ENCODE measurements at places on chromosomes 1 and 21. TPM values are rescaled to one million over a fixed set of nuclear protein-coding genes. Genes with fewer than 3 reads are reported as not detected.

DNA sequence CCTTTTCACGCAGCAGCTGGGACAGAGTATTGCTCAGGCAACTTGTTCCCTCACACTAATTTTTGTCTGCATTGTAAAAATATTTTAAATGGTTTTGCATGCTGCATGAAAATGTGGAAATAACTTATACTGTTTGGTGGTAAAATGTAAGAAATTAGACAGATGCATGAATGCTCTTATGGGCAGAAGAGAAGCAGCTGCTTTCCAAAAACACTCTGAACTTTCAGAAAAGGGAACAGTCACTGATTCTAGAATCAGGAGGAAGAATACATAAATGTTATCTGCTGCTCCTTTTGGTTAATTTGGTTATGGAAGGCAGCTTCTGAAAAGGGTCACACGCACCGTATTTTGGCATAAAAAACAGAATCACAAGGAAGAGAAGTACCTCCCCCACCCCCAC, 87.0 kb upstream of the RUNX1 start:
- no peak for DNase-seq
- H3K36me3 ChIP-seq = peaks cover 1% of the 10 kb centered on the region
- H3K27ac ChIP-seq = no peak overlapping the region
- peaks cover 10% of the 10 kb centered on the region for H3K4me1 ChIP-seq
- H3K27me3 ChIP-seq = no peaks in the 10 kb centered on the region
- no peak overlapping the region for H3K4me3 ChIP-seq

DNA sequence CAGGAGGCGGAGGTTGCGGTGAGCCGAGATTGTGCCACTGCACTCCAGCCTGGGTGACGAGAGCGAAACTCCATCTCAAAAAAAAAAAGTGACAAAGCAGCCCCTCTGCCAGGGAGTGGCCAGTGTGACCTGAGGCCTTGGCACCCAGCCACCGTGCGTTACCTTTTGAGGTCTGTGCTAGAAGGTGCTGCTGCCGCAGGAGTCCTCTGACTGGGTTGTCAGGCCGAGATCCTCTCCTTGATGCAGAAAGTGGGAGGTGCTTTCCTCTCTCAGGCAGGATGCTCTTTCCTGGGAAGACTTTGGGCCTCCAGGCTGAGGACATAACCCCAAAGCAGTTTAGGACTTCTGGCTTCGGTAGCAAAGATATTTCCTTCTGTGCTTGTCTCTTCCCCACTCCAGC, 280.5 kb upstream of the VAMP3 start:
- H3K27me3 ChIP-seq = no peaks in the 10 kb centered on the region
- H3K4me3 ChIP-seq = no peak overlapping the region
- H3K27ac ChIP-seq = no peak overlapping the region

DNA sequence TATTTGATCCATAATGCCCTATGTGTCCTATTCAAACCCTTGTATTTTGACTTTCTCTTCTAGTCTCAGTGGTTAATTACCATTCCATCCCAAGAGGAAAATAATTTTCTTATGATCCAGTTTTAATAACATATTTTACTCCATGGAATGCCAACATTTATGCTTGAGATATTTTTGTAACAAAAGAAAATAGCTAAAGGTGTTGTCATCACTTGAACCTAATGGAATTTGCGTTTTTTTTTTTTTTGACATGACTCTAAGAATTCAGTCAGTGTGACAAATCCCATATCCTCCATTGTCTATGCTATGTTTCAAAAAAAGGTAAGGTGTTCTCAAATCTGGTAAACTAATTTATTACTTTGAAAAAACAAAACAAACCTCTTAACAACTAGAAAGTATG, 324.1 kb upstream of the ADAMTS5 start:
- H3K4me1 ChIP-seq = no peaks in the 10 kb centered on the region
- H3K27ac ChIP-seq = no peak overlapping the region
- H3K36me3 ChIP-seq = no peaks in the 10 kb centered on the region
- no peaks in the 10 kb centered on the region for H3K27me3 ChIP-seq
- no peak overlapping the region for H3K4me3 ChIP-seq

DNA sequence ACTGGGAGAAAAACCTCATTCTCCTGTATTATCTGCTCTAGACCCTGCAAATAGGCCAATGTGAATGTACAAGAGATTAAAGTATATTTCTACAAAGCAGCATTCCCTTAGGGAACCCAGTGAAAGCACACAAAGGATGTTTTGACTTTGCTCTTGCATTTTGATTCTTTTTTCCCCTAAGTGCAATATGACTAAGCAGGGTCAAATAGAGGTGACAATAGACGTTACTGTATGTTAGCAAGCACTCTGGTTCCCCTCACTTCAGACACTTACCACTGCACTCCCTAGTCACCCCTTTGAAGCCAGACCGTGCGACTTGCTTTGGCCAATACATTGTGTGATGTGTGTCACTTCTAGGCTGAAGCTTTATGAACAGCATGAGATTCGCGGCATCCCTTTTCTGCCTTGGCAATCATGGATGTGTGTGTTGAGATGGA, 209.7 kb downstream of the RHOU start:
- DNase-seq = no peak
- no peak overlapping the region for H3K27ac ChIP-seq
- H3K4me3 ChIP-seq = no peak overlapping the region
- peaks cover 3% of the 10 kb centered on the region for H3K4me1 ChIP-seq
- no peaks in the 10 kb centered on the region for H3K36me3 ChIP-seq

The SCAF4 gene
- 64.2 TPM for total RNA-seq

- peaks cover 10% of the 10 kb centered on the region for H3K27me3 ChIP-seq
- H3K4me3 ChIP-seq = no peak overlapping the region
- H3K36me3 ChIP-seq = no peaks in the 10 kb centered on the region
- H3K4me1 ChIP-seq = no peaks in the 10 kb centered on the region
Measured at GRCh38 chr1:67097305-67097704, 37.5 kb downstream of the C1orf141 start.

The CLSTN1 gene
- 121 TPM for total RNA-seq

GRCh38 chr1:119209596-119210295, 69.3 kb upstream of the WARS2 start:
- H3K4me3 ChIP-seq = no peak overlapping the region
- no peak for DNase-seq
- H3K27ac ChIP-seq = no peak overlapping the region
- H3K27me3 ChIP-seq = no peaks in the 10 kb centered on the region

GRCh38 chr1:105909811-105910210, 1146.7 kb upstream of the PRMT6 start:
- H3K4me3 ChIP-seq = no peak overlapping the region
- no peaks in the 10 kb centered on the region for H3K4me1 ChIP-seq
- DNase-seq = no peak
- no peaks in the 10 kb centered on the region for H3K27me3 ChIP-seq
- no peaks in the 10 kb centered on the region for H3K36me3 ChIP-seq

The SH2D5 gene
- total RNA-seq = not detected

The HAO2 gene
- not detected for total RNA-seq

- no peak overlapping the region for H3K27ac ChIP-seq
- H3K27me3 ChIP-seq = no peaks in the 10 kb centered on the region
- peaks cover 8% of the 10 kb centered on the region for H3K36me3 ChIP-seq
- H3K4me3 ChIP-seq = no peak overlapping the region
- DNase-seq = no peak
Measured at GRCh38 chr1:207302618-207303393, 18.7 kb upstream of the CD55 start.

The TNNT2 gene
- not detected for total RNA-seq

Measured in activated CD4-positive, alpha-beta T cell treated with anti-CD3 and anti-CD28 coated beads, Interleukin-2, amount 10 ng/mL, durations not matched to agents 7 days and 5 days (primary cell).